T-helper 17 cell (primary cell): ENCODE measurements at places on chromosomes 3 and 15. TPM values are rescaled to one million over a fixed set of nuclear protein-coding genes. Genes with fewer than 3 reads are reported as not detected.

DNA sequence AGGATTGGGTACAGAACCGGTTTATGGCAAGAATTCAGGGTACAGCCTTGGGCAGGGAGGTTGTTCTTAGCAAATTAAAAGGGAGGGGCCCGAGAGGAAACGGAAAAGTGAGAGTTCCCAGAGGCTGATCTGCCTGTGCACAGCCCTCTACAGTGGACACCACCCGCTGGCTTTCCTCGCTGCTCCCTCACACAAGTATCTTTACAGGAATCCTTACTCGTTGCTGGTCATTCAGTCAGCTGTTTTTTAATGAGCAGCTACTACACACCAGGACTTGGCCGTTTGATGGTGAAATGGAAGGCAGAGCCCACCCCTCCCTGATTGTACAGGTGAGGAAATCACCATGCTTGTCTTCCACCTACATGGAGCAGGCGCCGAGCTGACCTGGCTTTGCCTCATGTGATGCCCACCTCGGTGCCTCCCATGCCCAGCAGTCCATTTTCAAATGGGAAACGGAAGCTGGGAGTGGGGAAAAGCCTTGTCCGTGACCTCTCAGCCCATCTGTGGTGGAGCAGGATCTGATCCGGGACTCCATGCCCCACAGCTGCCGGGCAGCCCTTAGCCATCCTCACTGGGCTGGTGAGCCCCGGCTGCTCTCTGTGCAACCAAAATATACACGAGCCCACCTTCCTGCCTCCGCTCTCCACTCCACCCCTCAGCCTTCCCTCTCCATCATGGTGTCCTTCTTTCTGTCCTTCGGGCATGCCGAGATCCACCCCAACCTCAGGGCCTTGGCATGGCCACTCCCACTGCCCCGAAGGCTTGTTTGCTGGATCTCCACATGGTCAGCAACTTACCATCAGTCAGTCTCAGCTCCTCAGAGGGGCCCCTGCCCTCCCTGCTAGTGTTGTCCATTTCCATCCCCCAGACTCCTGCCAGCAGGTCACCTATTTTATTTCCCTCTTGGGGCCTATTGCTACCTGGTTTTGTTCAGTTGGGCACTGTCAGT lies 33.3 kb upstream of the FGD5 start:
- H3K4me3 ChIP-seq = no peak overlapping the region
- H3K36me3 ChIP-seq = peaks cover 2% of the 10 kb centered on the region
- peaks cover 53% of the 10 kb centered on the region for H3K27me3 ChIP-seq

The UBR1 gene
- total RNA-seq = 56.7 TPM

The GABRB3 gene
- not detected for total RNA-seq

The TRPM1 gene
- total RNA-seq = not detected

DNA sequence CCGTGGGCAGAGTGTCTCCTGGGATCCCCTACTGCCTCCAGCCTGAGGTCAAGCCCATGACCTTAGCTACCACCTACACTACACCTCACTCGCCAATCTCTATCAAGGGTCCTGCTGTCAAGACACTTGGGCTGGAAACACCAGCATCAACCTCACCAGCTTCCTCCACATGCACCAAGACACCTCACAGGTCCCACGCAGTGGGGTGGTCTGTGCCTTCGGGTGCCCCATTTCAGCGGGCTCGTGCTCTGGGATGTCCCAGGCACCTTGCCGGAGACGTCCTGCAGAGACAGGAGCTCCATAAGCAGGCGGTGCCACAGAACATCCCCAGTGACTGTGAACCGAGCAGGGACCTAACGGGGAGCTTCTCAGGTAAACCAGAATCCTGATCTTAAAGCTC lies 20.0 kb downstream of the CYFIP1 start:
- no peak overlapping the region for H3K4me3 ChIP-seq
- no peaks in the 10 kb centered on the region for H3K36me3 ChIP-seq
- no peaks in the 10 kb centered on the region for H3K27me3 ChIP-seq

The CAMK1 gene
- total RNA-seq = 2.2 TPM

GRCh38 chr3:159417761-159418160 lies 570.9 kb upstream of the IL12A start:
- H3K27me3 ChIP-seq = no peaks in the 10 kb centered on the region
- no peak for DNase-seq
- no peaks in the 10 kb centered on the region for H3K4me1 ChIP-seq
- no peak overlapping the region for H3K27ac ChIP-seq
- no peak overlapping the region for H3K4me3 ChIP-seq

The SPINK8 gene
- not detected for total RNA-seq
